ENCODE measurements at places on chromosomes 1 and 21.

DNA sequence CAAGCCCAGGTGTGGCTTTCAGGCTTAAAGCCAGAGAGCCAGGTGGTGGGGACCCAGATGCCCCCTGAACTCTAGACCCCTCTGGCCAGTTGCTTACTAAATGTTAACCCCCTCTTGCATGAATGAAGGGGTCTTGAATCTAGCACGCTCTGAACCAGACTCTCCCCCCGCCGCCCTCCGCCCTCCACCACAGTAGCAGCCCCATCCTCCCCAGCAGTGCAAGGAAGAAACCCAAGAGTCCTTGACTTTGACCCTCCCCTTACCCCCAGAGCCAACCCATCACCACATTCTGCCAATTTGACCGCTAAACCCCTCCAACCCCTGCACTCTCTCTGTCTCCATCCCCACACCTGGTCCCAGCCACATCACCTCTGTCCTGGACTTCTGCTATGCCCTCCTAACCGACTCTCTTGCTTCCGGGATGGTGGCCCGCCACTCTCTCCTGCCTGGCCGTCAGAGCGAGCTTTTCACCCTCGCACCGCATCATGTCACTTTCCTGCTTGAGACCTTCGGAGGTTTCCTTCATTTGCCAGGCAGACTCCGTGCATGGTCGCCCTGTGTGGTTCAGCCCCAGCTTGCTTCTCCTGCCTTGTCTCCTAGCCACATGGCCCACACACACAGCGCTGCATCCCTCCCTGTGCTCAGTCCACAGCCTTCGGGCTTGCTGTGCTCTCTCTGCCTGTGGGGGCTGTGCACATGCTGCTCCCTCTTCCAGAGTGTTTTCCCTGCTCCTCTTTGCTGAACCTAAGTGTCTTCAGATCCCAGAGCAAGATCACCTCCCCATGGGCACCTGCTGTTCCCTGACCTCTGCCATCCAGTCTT, 113.4 kb downstream of the HUNK start:
- DNase-seq: no peak

- DNase-seq: no peak
Measured at GRCh38 chr1:168279253-168279652, 1.4 kb upstream of the TBX19 start.

DNA sequence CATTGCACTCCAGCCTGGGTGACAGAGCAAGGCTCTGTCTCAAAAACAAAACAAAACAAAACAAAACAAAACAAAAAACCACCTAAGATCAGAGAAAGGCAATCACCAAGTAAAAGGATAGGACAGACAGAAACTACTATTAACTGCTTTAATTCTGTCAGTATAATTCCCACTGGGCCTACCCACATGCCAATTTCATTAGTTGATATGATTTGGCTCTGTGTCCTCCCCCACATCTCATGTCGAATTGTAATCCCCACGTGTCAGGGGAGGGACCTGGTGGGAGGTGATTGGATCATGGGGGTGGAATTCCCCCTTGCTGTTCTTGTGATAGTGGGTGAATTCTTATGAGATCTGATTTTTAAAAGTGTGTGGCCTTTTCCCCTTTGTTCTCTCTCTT, 27.2 kb upstream of the CAPZB start:
- no peak for DNase-seq

- no peak for DNase-seq
Measured at GRCh38 chr1:59878370-59878769, 48.2 kb downstream of the CYP2J2 start.

Data from activated T-helper 1 cell treated with Interleukin-2 at 50 U/mL for 16 hours (primary cell).